Forelimb muscle (tissue), 1 donor: ENCODE measurements at places on chromosomes 6 and 20. TPM values are rescaled to one million over a fixed set of nuclear protein-coding genes. Genes with fewer than 3 reads are reported as not detected.

GRCh38 chr6:142384519-142385254 is 82.9 kb downstream of the ADGRG6 start:
- peak; percentile 28 for DNase-seq

DNA sequence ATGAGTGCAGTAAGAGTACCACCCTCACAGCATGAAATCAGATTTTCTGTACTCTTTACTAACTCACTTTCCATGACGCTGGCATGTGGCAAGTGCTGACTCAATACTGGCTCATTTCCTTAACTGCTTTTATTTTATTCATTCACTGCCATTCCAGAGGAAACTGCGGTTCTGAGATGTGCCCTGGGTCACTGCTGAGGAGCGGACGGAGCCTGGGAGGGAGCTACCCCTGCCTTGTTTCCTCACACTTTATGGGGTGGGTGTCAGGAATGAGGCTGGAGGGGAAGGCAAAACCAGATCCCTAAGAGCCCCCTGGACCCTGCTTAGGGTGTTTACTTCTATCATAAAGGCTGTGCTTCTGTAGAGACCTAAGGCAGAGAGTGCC is 14.4 kb downstream of the NT5E start:
- DNase-seq, result no peak

- DNase-seq, result no peak
Observed at GRCh38 chr6:89836639-89837222, 7.1 kb downstream of the CASP8AP2 start.

GRCh38 chr20:37636212-37636975 is 57.4 kb upstream of the CTNNBL1 start:
- DNase-seq, result no peak

- no peak for DNase-seq
Observed at GRCh38 chr6:111171577-111172400, 84.5 kb downstream of the SLC16A10 start.

DNA sequence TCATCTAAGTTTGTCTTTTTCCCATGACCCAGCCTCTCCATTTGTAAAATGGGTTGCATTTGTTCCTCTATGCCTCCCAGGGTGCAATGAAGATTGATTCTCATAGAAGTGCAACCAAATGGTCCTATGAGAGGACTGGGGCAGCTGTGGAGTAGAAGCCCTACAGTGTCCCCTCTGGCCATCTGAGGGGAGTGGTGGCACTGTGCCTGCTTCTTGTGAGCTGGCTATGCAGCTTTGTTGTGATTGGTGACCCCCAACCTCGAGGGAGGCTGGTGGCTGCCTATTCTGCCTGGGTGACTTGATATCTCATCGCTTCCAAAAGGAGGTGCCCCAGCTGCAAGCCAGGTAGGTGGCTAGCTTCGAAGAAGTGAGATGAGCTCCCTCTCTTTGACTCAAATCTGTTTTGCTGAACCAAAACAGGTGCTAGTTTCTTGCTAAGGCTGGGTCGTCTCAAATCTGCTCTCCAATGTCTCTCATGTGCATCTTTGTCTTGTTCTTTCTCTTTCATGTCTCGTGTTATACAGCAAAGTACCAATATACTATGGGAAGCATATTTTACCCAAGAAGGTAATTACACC is 33.9 kb downstream of the TXLNB start:
- no peak for DNase-seq

- no peak for DNase-seq
Observed at GRCh38 chr6:132365281-132365907, 35.9 kb downstream of the MOXD1 start.

DNA sequence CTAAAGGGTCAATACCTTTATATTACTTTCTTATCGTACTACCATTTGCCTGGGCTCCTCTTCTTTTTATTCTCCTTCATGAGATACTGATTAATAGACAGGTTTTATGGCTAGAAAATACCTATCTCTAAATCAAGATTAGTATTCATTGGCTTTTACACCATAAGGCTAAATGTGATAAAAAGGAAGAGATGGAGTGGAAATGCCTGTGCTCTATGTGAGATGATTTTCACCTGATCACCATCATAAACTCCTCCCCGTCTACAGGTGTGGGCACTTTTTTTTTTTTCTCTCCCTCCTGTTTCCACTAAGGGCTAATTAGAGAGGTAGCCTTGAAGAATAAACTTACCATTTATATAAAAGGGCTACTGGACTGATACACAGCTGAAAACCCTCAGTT is at the start of gene GLYATL3:
GLYATL3 (plus strand) TSS at position 301 of the 400 bp plus-strand sequence. CDS start 12,068 bp downstream, outside the sequence.
- no peak for DNase-seq

DNA sequence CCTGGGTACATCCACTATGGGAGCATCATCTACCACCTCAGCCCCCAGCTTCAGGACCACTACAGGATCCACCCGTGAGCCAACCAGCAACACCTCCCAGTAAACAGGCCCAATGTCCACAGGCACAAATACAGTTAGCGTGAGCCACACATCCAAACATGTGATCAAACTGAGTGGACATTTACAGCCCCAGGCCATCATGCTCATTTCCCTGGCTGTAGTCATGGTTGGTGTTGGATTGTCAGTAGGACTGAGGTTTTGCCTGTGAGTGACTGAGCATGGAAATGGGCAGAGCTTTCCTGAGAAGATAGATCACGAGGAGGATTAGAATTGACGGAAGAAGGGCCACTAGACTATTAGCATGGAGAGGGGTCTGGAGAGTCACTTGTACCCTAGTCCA is 10.7 kb upstream of the MUC21 start:
- DNase-seq, result no peak

- no peak for DNase-seq
Observed at GRCh38 chr6:35173427-35174087, 32.4 kb upstream of the TCP11 start.

- DNase-seq, result peak; percentile 20
Observed at GRCh38 chr6:122352981-122353664, 46.3 kb upstream of the HSF2 start.

The RAB44 gene
- polyA plus RNA-seq, result 0.05 TPM

The NSFL1C gene
- polyA plus RNA-seq, result 67.3 TPM

The ELOVL4 gene
- polyA plus RNA-seq, result 2.3 TPM

The CNBD2 gene
- polyA plus RNA-seq, result 0.51 TPM

The ALDH8A1 gene
- polyA plus RNA-seq, result 1.6 TPM

The FOXS1 gene
- 5.9 TPM for polyA plus RNA-seq
